ENCODE measurements at places on chromosomes 3 and 15.

DNA sequence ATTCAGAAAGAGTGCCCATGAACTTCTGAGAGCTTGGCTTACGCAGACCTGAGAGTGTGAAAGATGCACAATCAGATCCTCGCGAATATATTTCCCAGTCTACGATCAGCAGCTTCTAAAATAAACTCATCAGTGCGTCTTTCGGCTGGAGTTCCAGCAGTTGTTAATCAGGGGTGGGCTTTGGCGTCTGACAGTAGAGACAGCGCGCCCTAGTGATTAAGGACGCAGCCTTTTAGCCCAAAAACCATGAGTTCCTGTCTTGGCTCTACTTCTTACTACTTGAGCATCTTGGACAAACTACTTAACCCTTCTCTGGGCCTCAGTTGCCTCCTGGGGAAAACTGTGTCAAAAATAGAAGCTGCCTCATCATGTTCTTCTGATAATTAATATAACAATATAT is 15.8 kb upstream of the ARRDC4 start:
- DNase-seq: no peak

- no peak for DNase-seq
Observed at GRCh38 chr3:129015388-129016105, 14.4 kb downstream of the EFCC1 start.

DNA sequence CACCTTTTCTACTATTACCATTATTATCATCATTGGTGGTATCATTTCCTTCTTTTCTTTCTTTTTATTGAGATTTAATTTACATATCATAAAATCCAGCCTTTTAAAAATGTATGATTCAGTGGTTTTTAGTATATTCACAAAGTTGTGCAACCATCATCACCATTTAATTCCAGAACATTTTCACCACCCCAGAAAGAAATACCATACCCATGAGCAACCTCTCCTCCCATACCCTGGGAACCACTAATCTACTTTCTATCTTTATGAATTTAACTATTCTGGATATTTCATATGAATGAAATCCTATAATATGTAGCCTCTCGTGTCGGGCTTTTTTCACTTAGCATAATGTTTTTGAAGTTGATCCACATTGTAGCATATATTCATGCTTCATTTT is 29.1 kb downstream of the AAGAB start:
- no peak for DNase-seq

- no peak for DNase-seq
Observed at GRCh38 chr15:56361987-56362386, 3.2 kb upstream of the TEX9 start.

DNA sequence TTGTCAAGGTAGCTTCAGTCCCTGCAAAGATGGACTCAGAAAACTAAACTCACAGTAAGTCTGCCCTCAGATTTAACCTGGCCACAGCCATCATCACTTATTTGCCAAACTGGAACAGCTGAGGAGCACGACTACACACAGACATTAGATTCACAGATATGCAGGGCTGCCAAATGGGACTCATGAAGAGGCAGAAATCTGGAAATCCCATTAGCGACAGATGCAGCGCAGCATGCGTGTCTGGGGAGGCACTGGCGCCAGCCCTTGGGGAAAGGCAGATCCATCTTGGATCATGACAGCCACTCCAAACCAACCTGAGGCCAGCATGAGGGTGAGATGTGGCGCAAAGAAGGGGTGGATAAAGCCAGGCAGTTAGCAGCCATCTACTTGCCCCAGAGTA is 160.7 kb upstream of the TSC22D2 start:
- no peak for DNase-seq

- DNase-seq: peak; percentile 23
Observed at GRCh38 chr15:70269991-70270751, 172.5 kb upstream of the TLE3 start.
